Naive thymus-derived CD8-positive, alpha-beta T cell (primary cell): ENCODE measurements at places on chromosomes 3 and 15.

DNA sequence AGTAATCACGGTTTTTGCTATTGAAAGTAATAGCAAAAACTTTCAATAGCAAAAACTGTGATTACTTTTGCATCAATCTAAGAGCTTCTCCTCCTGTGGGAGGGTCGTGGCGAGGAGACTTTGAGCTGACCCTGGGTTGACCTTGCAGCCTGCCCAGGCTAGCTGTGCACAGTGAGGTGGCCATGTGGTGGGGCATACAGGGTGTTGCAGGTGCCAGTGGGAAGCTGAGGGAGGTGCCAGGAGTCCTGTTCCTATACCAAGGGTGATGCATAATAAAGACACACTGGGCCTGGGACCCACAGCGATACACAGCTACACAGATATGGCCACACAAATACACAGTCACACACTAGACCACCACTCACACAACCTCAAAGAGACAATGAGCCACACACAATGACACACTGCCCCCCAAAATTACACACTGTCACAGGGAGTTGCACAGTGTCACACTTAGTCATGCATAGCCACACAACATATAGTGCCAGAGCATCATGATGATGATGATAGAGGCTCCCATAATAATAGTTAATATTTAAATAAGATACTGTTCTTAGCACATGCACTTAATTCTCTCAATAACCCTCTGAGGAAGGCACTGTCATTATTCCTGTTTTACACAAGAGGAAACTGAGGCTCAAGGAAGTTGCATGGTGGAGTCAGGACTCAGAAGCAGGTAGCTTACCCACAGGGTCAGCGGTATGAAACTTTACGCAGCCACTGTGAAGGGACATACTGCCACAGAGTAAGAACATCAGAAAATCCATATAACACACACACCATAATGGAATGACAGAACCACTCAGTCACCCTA is 6.3 kb downstream of the PLCD1 start:
- no peak for DNase-seq

- DNase-seq = no peak
Observed at GRCh38 chr3:141921316-141921715, 44.9 kb downstream of the ATP1B3 start.

DNA sequence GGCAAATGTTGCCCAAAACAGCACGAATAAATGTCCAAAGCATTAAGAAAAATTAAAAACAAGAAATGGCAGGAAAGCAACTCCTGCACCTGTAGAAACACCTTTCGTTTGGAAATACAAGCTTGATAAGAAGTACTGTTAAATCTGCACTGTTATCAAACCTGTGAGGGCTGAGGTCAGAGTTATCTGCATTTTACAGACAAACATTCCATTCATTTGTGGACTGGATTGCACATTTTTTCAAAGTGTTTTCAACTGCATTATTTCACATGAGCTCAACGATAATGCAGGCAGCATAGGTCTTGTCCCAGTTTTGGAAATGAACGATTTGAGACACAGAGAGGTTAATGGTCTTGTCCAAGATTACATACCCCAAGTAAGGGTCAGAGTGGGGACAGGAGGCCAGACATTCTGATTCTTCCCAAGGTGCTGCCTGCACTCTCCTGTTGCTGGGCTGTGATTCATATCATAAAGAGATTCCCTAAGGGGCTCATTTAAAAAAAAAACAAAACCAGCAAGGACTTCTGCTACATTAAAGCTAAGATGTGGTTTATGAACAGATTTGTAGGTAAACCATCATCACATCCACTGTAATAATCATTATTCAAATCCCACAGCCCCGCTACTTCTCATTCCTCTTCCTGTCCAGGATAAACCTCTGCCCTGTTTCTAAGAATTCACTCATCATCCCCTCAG is 13.0 kb downstream of the GUCA1C start:
- DNase-seq = no peak

DNA sequence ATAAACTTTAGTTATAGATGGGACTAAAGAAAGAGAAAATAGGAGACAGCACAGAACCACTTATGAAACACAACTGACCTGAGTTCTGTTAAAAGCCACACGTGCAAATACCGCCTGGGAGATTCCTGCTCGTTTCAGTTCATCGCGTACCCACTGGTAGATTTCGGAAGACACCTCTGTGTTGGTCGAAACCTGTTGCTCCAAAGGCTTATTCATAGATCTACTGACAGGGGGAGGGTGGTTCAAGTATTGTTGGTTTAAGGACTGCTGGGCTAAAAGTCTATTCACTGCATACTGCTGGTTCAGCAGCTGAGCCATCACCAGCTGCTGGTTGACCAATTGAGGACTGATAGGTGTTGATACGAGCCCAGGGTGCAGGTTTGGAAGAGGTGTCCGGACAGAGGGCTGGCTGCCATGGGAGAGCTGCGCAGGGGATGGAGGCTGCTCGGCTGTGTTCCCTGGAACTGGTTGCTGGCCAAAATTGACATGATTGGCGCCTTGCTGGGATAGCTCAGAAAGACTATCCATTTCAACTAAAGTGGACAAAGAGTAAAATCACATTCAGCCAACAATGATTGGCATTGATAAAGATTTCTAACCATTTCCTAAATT is 30.6 kb downstream of the SATB1 start:
- DNase-seq = no peak

GRCh38 chr3:183502237-183503181 is 53.0 kb downstream of the KLHL6 start:
- no peak for DNase-seq

- no peak for DNase-seq
Observed at GRCh38 chr15:33780011-33780768, 188.1 kb upstream of the CHRM5 start.

- DNase-seq = no peak
Observed at GRCh38 chr15:56989411-56989924, 71.0 kb downstream of the TCF12 start.

DNA sequence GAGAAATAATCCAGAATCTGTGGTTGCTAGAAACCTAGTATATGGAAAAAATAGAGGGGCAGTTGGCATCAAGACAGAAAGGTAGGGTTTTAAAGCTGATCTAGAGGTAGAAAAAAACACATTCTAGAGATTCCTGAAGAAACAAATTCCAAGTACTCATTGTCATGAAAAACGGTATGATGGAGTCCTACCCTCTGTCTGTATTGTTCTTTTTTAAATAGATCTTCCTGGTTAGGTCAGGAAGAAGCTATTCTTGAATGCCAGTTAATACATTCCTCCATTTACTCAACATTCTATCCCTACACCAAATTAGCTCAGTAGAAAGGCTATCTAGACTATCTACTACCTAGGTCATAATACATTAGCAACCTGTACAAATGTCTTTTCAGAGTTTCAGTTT is 364.7 kb downstream of the FHIT start:
- no peak for DNase-seq

GRCh38 chr3:49461443-49462171 is 8.5 kb upstream of the DAG1 start:
- no peak for DNase-seq

- no peak for DNase-seq
Observed at GRCh38 chr15:66830358-66830757, 128.3 kb downstream of the SMAD6 start.

- no peak for DNase-seq
Observed at GRCh38 chr3:99434190-99434589, 204.2 kb upstream of the COL8A1 start.

DNA sequence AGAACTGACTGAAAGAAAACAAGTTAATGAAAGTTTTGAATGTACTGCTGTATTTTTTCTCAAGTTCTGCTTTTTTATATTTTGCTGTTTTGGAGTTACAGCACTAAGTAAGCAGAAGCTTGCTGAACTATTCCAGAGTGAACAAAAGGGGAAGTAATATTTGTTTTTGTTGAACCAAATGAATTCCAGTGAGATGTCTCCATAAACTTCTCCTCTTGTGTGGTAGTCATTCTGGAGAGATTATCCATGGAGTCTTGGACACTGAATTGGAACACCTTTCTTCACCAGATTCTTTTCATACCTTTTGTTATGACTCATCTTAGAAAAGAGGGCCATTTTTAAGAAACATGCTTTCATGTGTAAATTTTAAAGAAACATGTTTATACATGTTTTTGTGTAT is 8.8 kb downstream of the ANKUB1 start:
- no peak for DNase-seq

- DNase-seq = peak; percentile 61
Observed at GRCh38 chr15:84878504-84878903, 6.0 kb upstream of the SLC28A1 start.

DNA sequence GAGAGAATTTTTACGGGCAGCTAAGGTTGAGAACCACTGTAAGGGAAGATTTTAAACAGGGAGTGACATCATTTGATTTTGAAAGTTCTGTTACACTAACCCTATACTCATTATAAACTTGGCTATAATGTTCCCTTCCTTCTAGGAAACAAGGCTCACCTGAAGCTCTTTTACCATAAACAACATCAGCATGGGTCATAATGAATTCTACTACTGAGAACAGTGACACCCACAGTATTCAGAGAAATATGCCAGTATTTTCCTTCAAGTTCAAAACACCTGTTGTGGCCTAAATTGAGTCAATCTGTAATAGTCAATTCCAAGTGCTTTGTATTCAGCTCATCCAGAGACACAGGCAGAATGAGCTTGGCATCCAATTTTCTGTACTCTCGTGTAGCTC is 175.3 kb upstream of the STT3B start:
- no peak for DNase-seq

GRCh38 chr15:29124581-29125381 is 144.8 kb downstream of the NSMCE3 start:
- DNase-seq = peak; percentile 31

- DNase-seq = no peak
Observed at GRCh38 chr15:48681353-48681752, 35.8 kb upstream of the FBN1 start.

GRCh38 chr3:196699749-196700148 is 12.3 kb downstream of the CEP19 start:
- no peak for DNase-seq

- DNase-seq = no peak
Observed at GRCh38 chr15:94306700-94307650, 75.6 kb downstream of the MCTP2 start.
